ENCODE measurements at places on chromosomes 5 and 9.

- DNase-seq: peak; percentile 31
Measured at GRCh38 chr9:133958756-133959155, 33.4 kb downstream of the VAV2 start.

GRCh38 chr9:1880038-1880565, 135.0 kb upstream of the SMARCA2 start:
- DNase-seq: no peak

- peak; percentile 40 for DNase-seq
Measured at GRCh38 chr5:31936683-31937082, 237.4 kb downstream of the GOLPH3 start.

GRCh38 chr5:82816926-82817325, 260.3 kb downstream of the TMEM167A start:
- no peak for DNase-seq

DNA sequence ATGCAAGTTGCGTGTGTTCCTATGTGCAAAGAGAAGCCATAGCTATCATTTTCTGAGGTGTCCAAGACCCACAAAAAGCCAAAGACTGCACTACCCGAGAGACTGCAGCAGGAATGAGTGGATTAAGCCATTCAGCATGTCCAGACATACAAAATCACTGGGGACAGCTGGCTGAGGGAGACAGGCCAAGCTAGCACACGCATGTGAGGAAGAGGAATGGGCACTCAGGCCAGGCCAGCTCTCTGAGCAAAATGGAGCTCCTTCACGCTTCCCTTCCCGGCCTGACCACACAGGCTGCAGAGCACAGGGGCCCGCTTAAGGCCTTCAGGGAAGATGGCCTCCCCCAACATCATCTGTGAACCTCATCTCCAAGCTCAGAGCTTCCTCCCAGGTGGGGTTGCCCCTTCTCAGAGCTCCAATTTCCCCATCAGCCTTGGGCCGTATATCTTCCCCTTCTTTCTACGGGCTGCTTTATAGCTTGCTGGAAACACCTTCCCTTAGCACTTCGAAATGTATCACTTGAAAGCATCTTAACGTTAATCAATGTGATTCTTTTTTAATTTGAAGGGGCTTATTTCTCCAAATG, 8.4 kb downstream of the DCANP1 start:
- DNase-seq: no peak

- DNase-seq: no peak
Measured at GRCh38 chr5:145863003-145863402, 9.8 kb downstream of the GRXCR2 start.

DNA sequence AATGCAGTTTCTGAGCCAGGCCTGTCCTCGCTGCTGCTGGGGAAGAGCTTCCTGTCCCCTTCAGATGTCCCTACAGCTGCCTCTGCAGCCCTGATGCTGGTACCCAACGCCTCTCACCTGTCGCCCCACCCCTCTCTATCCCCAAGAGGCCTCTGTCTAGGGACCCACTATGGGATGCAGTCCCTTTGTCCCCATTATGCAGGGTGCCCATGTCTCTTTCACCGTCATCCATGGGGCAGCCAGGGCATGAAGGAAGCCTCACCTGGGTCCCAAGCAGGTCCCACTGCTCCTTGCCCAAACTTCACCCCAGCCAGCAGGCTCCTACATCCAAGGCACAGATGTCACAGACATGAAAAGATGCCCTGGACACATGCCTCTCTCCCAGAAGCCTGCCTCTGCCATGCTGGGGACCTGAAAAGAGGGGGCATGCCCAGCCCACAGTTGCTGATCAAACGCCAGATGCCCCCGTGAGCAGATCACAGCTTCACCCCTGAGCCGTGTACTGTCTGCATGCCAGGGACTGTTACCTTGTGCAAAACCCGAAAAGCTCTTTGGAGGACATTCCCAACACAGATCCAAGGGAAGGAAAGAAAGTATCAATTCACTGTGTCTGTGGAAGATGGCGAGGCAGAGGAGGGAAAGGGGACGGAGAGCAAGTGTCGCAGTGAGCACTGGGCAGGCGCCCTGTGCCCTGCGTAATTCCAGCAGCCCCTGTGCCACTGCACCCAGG, 81.0 kb downstream of the ADAMTS2 start:
- DNase-seq: no peak

DNA sequence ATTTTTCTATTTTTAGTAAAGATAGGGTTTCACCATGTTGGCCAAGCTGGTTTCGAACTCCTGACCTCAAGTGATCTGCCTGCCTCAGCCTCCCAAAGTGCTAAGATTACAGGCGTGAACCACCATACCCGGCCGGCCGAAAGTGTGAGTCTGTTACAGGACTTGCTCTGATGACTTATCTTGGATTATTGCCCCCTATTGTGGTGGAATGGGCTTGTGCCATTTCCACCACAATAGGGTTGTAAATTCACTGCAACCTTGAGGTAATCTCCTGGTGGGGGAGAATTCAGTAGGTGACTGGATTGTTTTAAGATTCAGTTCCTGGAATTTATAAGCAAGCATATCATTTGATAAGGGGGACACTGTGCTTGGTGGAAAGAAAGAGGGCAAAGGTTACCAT, 15.0 kb upstream of the HMGCR start:
- DNase-seq: no peak

GRCh38 chr5:74224331-74224730, 416.2 kb downstream of the ENC1 start:
- DNase-seq: no peak

GRCh38 chr9:16964228-16964627, 93.8 kb upstream of the BNC2 start:
- peak; percentile 73 for DNase-seq

GRCh38 chr5:157108976-157109375, at the start of gene HAVCR2:
TSS of gene HAVCR2 (minus strand) at chr5:157109044. CDS start at chr5:157108983, 61 bp downstream.
- DNase-seq: no peak

GRCh38 chr9:117795271-117795670, 91.1 kb downstream of the TLR4 start:
- no peak for DNase-seq

- DNase-seq: no peak
Measured at GRCh38 chr5:134430001-134430569, 18.4 kb upstream of the CDKN2AIPNL start.

- DNase-seq: no peak
Measured at GRCh38 chr5:139146809-139147482, 51.2 kb downstream of the SIL1 start.

- DNase-seq: no peak
Measured at GRCh38 chr9:127536499-127536898, 75.6 kb upstream of the STXBP1 start.

- no peak for DNase-seq
Measured at GRCh38 chr9:18073002-18073401, 401.0 kb upstream of the ADAMTSL1 start.

- no peak for DNase-seq
Measured at GRCh38 chr9:134571326-134571931, 70.2 kb upstream of the COL5A1 start.

- peak; percentile 27 for DNase-seq
Measured at GRCh38 chr5:123735384-123735783, 223.4 kb downstream of the CSNK1G3 start.

DNA sequence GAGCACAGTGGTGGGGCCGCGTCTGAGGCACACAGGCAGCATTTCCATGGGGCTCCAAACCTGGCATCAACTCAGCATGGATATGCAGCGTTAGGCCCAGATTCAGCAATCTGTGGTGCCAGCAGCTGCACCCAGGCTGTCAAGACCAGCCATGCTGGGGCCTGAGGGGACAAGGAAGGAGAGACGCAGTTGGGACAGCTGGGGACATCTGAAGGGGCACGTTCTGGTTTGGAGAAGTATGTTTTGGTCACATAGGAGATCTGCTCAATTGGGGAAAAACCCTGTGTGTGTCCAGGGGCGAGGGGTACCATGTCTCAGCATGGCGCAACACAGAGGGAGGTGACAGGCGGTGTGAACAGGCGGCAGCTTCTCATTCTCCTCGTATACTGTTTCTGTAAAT, 66.6 kb upstream of the ECM2 start:
- DNase-seq: no peak

GRCh38 chr5:167745868-167746267, 545.6 kb upstream of the WWC1 start:
- DNase-seq: no peak

- DNase-seq: peak; percentile 93
Measured at GRCh38 chr5:13985731-13986418, 41.4 kb upstream of the DNAH5 start.

DNA sequence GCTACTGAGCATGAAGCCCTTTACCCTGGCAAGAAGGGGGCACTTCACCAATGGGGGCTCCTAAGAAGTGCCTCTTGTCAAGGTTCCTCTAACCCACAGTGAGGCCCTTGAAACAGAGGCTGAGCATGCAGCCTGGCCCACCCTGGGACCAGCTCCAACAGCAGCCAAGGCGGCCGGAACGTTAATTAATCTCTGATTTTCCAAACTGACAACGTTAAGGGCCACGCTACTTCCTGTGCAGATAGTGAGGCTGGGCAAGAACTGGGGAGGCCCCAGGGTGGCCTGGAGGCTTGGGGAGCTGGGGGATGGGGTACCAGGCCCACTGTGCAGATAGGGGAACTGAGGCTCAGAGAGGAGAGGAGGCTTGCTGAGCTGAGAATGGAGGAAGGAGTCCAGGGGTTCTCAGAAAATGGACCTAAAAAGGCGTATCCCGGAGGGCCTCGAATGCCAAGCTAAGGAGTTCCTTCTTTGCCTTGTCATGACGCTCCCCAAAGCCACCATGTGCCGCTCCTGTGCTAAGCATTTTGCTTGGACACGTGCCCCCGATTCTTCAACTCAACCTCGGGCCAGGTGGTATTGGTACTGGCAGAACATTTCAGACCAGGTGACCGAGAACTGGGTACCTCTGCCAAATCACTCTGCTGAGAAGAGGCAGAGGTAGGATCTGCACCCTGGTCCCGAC, 72.0 kb upstream of the STXBP1 start:
- DNase-seq: no peak

GRCh38 chr5:126659805-126660482, 59.2 kb downstream of the PHAX start:
- DNase-seq: no peak

DNA sequence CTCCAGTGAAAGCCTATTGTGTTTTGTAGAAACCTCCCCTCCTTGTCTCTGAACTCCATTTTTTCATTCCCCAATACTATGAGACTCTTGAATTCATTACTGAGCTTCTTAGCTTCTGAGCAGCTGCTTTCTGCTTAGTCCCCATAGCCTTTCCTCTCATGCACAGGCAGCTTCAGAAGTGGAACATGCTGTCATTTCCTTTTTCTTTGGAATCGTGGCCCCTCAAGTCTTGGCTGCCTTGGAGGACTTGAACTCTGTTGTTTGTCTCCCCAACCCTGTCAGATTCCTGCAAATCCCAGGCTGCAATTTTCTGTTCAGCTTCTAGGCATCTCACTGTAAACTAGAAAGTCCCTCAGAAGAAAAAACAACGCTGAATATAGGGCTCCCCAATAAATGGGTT, 268.5 kb downstream of the ARRDC3 start:
- DNase-seq: no peak

DNA sequence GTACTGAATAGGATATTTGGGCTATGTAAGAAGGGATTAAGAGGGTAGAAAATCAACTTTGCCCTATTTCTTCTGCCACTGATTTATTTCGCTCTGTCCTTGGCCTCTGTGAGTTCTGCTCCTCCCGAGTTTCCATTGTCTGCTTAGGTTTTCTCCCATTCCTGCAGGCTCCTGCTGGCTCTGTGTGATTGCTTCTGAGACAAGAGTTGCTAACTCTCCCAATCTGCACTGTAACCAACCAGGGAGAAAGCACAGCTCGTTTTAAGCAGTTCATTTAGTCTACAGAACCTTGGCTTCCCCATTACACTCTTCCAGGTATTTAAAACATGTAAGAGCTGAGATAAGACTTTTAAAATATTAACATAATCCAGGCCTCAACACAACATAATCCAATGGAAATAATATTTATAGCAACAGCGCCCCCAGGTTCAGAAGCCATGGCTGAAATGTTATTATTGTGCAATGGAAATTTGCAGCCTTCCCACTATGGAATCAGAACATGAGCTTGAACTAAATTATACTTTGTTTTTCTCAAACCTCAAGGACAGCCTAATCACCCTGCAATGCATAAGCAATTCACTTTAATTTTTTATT, 203.5 kb downstream of the ERCC6L2 start:
- peak; percentile 16 for DNase-seq

DNA sequence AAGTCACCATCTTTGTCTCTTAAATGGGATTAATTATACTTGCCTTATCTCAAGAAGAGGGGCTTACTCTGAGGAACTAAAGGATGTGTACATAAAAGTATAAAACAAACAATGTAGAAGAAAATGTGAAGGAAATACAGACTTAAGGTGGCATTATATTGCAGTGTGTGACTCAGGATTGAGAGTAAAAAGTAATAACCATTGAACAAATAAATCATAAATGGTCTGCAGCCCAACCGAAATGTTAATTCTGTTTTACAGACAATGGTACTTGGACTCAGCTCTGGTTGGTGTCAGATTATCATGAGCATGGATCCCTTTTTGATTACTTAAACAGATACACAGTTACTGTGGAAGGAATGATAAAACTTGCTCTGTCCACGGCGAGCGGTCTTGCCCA, 37.4 kb downstream of the TGFBR1 start:
- DNase-seq: no peak

GRCh38 chr5:8740595-8740994, 805.3 kb downstream of the SEMA5A start:
- DNase-seq: no peak

DNA sequence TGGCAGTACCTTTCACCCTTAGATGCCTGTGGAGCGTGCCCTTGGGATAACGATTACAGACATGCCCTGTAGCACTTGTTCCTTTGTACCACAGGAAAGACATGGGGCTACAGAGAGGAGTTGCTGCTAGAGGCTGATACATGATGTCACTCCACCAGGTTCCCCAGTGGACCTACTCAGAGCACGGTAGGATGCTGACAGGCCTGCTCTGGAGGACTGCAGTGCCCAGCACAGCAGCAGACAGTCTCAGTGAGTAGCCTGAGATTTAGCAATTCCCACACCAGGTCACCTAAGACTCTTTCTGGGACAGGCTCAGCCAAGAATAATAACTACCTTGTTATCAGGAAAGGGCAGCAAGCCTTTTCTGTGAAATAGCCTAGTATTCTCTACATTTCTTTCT, 28.8 kb downstream of the PDE4D start:
- no peak for DNase-seq

DNA sequence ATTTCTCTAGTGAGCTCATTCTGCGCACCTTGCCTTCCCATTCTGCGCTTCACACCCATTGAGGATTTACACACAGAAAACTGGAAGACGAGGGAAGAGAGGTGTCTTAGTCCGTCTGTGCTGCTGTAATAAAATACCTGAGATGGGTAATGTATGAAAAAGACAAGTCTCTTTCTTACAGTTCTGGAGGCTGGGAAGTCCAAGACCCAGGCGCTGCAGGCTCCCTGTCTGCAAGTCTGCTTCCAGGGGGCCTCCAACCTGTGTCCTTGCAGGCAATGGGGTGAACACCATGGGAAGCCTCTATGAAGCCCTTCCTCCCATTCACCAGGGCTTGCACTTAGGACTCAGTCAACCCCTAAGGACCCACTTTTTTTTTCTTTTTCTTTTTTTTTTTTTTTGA, 245.0 kb downstream of the AUH start:
- no peak for DNase-seq

GRCh38 chr9:21528123-21528808, 46.2 kb upstream of the IFNE start:
- DNase-seq: no peak

- no peak for DNase-seq
Measured at GRCh38 chr5:89003563-89004036, 120.6 kb upstream of the MEF2C start.
